ENCODE measurements at places on chromosomes 3 and 15.

- no peak for DNase-seq
Measured at GRCh38 chr3:173932624-173933023, 535.1 kb downstream of the NLGN1 start.

DNA sequence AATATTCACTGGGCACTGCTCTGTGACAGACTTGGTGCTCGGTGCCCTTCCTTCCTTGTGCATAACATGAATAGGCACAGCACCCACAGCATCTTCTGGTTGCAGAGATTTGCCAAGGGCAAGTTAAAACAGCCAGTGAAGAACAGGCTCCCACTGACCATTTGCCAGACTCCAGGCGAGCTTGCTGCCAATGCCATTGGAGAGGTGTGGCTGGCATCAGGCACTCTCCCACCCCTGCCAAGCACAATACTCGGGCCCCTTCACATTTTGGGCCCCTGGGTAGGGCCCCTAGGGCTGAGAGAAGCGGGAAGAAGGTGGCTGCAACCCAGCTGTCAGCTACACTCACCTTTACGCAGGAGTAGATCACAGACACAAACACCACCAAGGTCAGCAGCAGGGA, 112.1 kb downstream of the SEC22A start:
- DNase-seq, result no peak

- no peak for DNase-seq
Measured at GRCh38 chr15:95440712-95441111, 889.8 kb upstream of the NR2F2 start.

- no peak for DNase-seq
Measured at GRCh38 chr15:68816158-68816557, 4.5 kb downstream of the ANP32A start.

GRCh38 chr3:63975723-63976122, 47.6 kb downstream of the PSMD6 start:
- no peak for DNase-seq

Measured in progenitor cell of endocrine pancreas (in vitro differentiated cells).